ENCODE measurements at places on chromosomes 12 and 14. TPM values are rescaled to one million over a fixed set of nuclear protein-coding genes. Genes with fewer than 3 reads are reported as not detected.
A peak's percentile ranks its signal among the peaks of the same experiment; 100 is the strongest.

GRCh38 chr12:46400406-46400805 lies 27.8 kb upstream of the SLC38A2 start:
- no peak overlapping the region for H3K4me3 ChIP-seq
- no peak overlapping the region for H3K27ac ChIP-seq
- H3K4me1 ChIP-seq = peaks cover 9% of the 10 kb centered on the region

- H3K4me3 ChIP-seq = peak overlapping the region; percentile 25
- no peaks in the 10 kb centered on the region for H3K27me3 ChIP-seq
- DNase-seq = no peak
- peaks cover 44% of the 10 kb centered on the region for H3K4me1 ChIP-seq
- H3K27ac ChIP-seq = peak overlapping the region; percentile 32
Observed at GRCh38 chr14:69049675-69050074, 70.6 kb upstream of the ACTN1 start.

- no peaks in the 10 kb centered on the region for H3K27me3 ChIP-seq
- H3K4me1 ChIP-seq = peaks cover 3% of the 10 kb centered on the region
- H3K4me3 ChIP-seq = no peak overlapping the region
- H3K27ac ChIP-seq = no peak overlapping the region
Observed at GRCh38 chr12:109503611-109504010, 26.2 kb downstream of the UBE3B start.

- peaks cover 7% of the 10 kb centered on the region for H3K4me1 ChIP-seq
- DNase-seq = no peak
- H3K36me3 ChIP-seq = peaks cover 8% of the 10 kb centered on the region
- H3K4me3 ChIP-seq = no peak overlapping the region
Observed at GRCh38 chr12:54940727-54941315, 43.7 kb downstream of the TESPA1 start.

GRCh38 chr14:53470351-53471043 lies 317.4 kb upstream of the DDHD1 start:
- peaks cover 33% of the 10 kb centered on the region for H3K4me1 ChIP-seq
- peak; percentile 57 for DNase-seq
- H3K36me3 ChIP-seq = no peaks in the 10 kb centered on the region
- H3K4me3 ChIP-seq = peak overlapping the region; percentile 41
- H3K27me3 ChIP-seq = no peaks in the 10 kb centered on the region

GRCh38 chr12:13452955-13453570 lies 256.5 kb downstream of the EMP1 start:
- H3K4me1 ChIP-seq = no peaks in the 10 kb centered on the region
- H3K36me3 ChIP-seq = peaks cover 8% of the 10 kb centered on the region
- no peak overlapping the region for H3K4me3 ChIP-seq

GRCh38 chr12:108193917-108194316 lies 64.8 kb downstream of the WSCD2 start:
- H3K27ac ChIP-seq = no peak overlapping the region
- DNase-seq = peak; percentile 83
- no peaks in the 10 kb centered on the region for H3K36me3 ChIP-seq
- no peak overlapping the region for H3K4me3 ChIP-seq
- no peaks in the 10 kb centered on the region for H3K4me1 ChIP-seq

DNA sequence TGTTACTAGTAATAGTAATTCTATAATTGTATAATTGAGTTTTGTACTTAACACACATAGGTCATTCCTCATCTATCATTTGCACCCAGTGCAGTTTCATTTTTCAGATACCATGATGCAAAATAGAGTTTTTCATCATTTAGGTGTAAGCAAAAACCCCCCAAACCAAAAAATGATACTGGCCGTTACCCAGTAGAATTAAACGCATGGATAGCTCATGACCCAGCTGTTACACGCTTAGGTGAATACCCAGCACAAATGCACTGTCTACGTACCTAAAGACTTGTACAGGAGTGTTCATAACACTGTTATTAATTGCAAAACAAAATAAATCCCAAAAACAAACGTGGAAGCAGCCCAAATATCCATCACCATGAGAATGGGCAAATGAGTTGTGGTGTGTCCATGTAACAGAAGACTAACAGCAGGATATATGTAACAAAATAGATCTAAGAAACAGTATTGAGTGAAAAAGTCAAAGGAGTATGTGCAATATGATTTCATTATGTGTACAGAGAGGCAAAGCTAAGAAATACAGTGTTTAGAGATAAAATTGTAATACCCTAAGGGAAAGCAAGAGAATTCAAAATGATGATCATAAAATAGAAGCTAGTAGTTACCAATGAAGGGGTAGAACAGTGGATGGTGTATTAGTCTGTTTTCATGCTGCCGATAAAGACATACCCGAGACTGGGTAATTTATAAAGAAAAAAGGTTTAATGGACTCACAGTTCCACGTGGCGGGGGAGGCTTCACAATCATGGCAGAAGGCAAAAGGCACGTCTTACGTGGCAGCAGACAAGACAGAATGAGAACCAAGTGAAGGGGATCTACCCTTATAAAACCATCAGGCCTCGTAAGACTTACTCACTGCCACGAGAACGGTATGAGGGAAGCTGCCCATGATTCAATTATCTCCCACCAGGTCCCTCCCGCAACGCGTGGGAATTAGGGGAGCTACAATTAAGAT lies 49.8 kb downstream of the EID3 start:
- peaks cover 36% of the 10 kb centered on the region for H3K36me3 ChIP-seq
- H3K4me3 ChIP-seq = no peak overlapping the region
- no peak overlapping the region for H3K27ac ChIP-seq
- no peaks in the 10 kb centered on the region for H3K4me1 ChIP-seq

DNA sequence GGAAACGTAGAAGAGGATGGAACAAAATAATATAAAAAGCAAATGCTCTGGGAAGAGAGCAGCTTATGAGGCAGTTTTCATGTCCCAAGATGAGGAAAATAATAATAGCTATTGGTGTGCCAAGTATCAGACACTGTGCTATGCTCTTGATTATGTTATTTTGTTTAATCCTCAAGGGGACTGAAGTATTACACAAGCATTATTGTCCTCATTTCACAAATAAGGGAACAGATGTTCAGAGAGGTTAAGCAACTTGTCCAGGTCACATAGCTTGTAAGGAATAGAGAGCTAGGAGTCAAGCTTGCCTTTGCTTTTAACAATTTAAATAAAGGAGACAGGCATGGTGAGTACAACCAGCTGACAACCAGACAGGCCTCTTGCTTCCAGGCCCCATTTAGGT lies 26.9 kb upstream of the LTBP2 start:
- no peak for DNase-seq
- H3K27me3 ChIP-seq = no peaks in the 10 kb centered on the region
- H3K4me1 ChIP-seq = peaks cover 21% of the 10 kb centered on the region

DNA sequence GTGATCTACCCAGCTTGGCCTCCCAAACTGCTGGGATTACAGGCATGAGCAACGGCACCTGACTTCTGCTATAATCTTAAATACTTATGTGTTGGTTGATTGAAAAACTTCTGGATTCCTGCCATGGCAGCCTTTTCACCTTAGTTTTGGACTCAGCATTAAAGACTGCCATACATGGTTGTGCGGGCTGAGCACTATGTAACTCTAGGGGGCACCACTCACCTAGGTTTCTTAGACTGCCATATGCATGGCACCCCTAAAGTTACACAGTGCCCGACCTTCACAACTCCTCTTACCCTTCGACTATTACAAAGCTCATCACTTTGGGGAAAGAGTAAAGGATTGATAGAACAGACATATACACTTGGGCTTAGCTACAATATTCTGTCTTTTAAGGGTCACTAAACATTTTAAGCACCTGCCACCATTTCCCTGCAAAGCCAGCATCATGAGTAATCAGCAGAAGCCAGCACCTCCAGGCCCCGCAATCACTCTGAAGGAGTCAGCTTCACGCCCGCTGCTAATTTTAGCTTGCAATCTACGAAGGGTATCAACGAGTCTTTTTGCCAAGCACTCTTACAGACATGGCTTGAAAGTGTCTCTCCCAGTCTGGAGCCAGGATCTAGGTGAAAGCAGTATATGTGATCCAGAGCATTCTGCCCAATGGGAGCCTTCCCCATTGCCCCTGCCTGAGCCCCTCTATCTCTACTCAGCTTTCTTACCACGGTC lies 59.8 kb downstream of the SUDS3 start:
- H3K27ac ChIP-seq = no peak overlapping the region
- no peaks in the 10 kb centered on the region for H3K36me3 ChIP-seq
- peak; percentile 82 for DNase-seq
- H3K4me1 ChIP-seq = no peaks in the 10 kb centered on the region

- H3K36me3 ChIP-seq = no peaks in the 10 kb centered on the region
- no peak for DNase-seq
- peaks cover 1% of the 10 kb centered on the region for H3K4me1 ChIP-seq
- no peak overlapping the region for H3K4me3 ChIP-seq
Observed at GRCh38 chr12:98385641-98386040, 129.7 kb upstream of the TMPO start.

GRCh38 chr14:94058674-94059138 lies 22.3 kb downstream of the DDX24 start:
- peaks cover 93% of the 10 kb centered on the region for H3K36me3 ChIP-seq
- no peaks in the 10 kb centered on the region for H3K4me1 ChIP-seq
- H3K27ac ChIP-seq = no peak overlapping the region

DNA sequence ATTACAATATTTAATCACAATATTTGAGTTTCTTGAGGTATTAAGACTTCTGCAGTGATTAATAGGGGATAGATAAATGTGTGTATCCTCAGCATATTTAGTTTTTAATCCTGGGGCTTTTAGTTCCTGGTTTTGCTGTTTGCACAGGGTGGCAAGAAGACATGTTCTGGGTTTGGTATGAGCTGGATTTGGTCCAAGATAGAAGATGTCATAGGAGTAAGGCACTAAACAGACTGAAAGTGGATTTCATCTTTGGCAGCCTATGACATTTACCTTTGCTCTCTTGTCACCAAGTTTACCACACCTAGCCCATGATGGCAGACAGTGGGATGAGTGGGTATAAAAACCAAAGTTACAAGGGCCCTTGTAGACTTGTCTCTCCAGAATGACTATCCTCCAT lies 168.2 kb downstream of the LRRK2 start:
- H3K4me3 ChIP-seq = no peak overlapping the region
- no peaks in the 10 kb centered on the region for H3K36me3 ChIP-seq
- no peaks in the 10 kb centered on the region for H3K27me3 ChIP-seq

DNA sequence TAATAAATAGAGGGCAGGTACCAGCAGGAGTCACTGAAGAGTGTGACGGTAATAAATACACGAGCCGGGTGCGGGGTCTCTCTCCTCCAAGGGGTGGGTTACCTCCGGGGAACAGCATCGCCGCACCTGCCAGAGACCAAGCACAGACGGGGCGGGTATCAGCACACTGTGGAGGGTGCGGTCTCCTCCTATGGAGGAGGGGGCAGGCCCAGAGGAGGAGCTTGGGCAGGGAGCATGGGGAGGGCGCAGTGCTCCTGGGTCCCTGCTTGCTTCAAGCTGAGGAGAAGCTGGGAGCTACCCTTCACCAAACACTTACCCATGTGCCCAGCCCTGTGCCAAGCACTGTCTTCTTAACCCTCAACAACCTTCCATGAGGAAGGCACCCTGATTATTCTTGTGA lies 12.8 kb downstream of the PGF start:
- H3K36me3 ChIP-seq = no peaks in the 10 kb centered on the region
- no peaks in the 10 kb centered on the region for H3K4me1 ChIP-seq
- DNase-seq = no peak

DNA sequence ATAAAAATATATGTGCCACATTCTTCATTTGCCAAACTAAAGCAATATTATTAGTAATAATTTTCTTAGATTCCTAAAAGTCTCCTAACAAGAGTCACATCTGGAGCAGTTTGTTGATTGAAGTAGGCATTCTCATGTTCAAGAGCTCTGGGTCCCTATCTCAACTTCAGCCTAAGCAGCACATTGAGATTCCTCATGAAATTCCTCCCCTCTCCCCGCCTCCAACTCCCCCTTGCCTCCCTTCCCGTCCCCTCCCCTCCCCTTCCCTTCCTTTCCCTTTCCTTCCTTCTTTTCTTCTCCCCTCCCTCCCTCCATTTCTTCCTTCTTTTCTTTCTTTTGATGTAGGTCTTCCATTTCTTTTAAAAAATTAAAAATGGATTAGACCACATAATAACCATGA lies 48.7 kb upstream of the NAV3 start:
- H3K4me1 ChIP-seq = peaks cover 2% of the 10 kb centered on the region
- no peak overlapping the region for H3K4me3 ChIP-seq
- peak; percentile 60 for DNase-seq
- no peak overlapping the region for H3K27ac ChIP-seq

DNA sequence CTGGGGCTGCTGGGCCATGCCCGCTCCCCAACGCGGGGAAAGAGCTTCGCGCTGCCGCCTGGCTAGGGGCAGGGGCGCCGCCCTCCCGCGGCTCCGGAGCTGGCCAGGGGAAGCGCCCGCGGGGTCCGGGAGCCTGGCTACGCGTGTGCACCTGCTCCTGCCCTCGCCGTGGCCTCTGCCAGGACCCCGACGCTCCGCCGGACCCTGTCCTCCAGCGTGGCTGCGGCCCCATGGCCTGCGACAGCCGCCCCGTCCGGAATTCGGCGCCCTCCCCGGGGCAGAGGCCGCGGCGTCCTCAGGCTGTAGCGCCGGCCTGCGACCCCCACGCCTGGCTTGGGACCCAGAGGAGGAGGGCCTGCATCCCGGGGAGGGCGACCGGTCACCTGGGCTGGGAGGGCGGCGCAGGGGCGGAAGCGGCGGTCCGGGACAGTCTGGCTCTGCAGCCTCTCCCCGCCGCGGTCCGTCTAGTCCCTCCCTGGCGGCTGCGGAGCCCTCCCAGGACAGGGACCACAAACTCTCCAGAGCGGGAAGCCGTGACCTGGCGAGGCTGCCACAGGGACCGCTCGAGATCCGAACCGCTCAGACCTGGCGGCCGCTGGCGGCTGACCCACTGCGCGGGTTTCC lies 85.6 kb downstream of the ALG10 start:
- no peaks in the 10 kb centered on the region for H3K27me3 ChIP-seq
- H3K4me1 ChIP-seq = no peaks in the 10 kb centered on the region
- no peak overlapping the region for H3K4me3 ChIP-seq

DNA sequence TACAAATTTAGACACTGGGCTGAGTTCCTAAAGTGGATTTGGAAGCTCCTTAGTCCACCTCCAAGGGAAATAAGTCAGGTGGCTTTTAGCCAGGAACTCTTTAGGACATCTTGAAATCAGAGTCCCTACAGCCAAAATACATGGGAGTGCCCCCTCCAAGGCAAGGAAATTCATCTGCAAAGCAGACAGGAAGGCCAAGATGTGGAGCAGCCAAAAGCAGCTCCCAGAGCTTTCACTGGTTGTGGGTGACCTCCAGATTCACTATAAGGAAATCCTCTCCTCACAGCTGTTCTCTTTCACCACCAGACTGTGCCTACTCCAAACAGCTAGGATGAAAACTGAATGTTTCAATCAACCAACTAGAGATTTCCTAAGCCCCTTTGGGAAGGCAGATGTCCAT lies 6.6 kb downstream of the TTC9 start:
- H3K27me3 ChIP-seq = no peaks in the 10 kb centered on the region
- DNase-seq = no peak
- H3K27ac ChIP-seq = no peak overlapping the region

Gene RAD9B
- 0.29 TPM for total RNA-seq

Gene NANOG
- total RNA-seq = 129 TPM

Gene GLI1
- 5.6 TPM for total RNA-seq

Gene CISTR
- total RNA-seq = not detected

Gene IL31
- total RNA-seq = not detected

Gene IFNG-AS1
- not detected for total RNA-seq

Gene TOMM20L
- not detected for total RNA-seq

Gene NRXN3
- total RNA-seq = 16.8 TPM

Gene OVCH1
- not detected for total RNA-seq

Gene SVOP
- not detected for total RNA-seq

Gene NPFF
- not detected for total RNA-seq

Gene MANSC4
- not detected for total RNA-seq

Gene CD163L1
- total RNA-seq = 0.75 TPM

Gene FOXM1
- total RNA-seq = 39.2 TPM

All from endodermal cell (in vitro differentiated cells).